Activated T-helper 9 cell treated with anti-CD3 and anti-CD28 coated beads, Interleukin-2, amount 50 U/mL, for 16 hours (primary cell): ENCODE measurements at places on chromosomes 2 and 18.

DNA sequence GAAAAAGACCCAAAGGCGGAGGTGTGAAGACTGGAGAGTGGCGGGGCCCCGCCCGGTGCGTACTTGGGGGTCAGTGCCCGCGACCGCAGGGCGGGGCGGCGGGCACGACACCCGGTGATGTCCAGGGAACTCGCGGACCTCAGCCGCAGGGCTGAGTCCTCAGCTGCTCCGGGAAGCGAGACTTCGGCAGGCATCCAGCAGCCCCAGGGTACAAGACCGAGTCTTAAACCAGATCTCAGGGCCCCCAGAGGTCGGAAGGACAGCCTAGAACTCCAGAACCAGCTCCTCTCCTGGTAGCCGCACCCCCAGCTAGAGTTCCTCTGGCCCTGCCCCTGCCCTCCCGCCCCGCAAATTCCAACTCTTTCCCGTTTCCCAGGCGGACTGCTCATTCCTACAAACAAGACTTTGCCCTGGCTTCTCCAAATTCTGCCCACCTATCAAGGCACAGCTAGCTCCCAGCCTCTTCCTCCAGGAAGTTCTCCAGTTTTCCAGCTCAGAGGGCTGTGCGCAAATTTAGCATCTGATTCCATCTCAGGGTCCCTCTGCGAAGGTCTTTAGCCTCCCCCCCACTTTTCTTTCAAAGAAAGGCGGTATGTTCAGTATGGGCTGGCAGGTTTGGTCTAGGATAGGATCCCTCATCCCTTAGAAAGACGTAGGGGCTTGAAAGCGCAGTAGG is 26.0 kb upstream of the NOTO start:
- DNase-seq: no peak

DNA sequence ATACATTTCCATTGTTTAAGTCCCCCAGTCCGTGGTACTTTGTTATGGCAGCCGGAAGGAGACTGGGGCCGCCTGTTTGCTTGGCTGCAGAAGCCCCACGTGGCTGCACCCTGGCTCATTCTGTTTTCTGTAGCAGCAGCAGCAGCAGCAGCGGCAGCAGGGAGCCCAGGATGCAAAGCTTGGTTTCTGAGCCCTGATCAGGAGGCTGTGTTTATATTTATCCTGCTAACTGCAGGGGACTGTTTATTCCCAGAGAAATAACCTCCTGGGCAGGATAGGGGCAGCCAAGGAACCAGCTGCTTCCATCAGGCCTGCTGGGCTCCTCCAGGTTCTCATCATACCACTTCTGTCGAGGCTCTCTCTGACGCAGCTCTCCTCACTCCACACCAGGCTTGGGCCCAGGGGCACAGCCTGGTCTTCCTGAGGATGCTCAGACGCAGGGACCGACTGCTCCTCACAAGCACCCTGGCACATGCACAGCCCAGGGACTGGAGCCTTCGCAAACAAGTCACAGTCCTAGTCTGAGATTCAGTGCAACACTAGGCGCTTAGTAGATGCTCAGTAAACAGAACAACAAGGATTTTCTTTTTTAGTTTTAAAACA is 139.0 kb downstream of the MSH2 start:
- DNase-seq: no peak

GRCh38 chr2:197359859-197360258 is 49.3 kb upstream of the ANKRD44 start:
- DNase-seq: no peak

DNA sequence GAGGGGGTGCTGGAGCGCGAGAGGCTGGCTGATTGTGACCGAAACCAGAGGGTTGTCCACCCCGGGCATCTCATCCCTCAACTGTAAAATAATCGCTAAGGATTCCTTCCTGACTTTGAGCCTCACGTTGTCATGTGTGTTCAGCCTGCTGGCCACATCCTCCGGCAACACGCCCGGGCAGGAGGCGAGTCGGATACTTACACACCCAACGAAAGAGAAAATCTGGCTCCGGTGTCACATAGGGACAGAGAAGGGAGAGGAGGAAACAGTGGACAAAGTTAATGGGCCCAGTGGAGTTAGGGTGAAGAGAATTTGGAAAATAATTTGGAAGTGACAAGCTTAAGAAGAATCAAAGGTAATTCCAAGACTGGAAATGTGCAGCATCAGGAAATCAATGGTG is 2.4 kb downstream of the TLX2 start:
- no peak for DNase-seq

- DNase-seq: no peak
Measured at GRCh38 chr2:64212346-64212745, 68.1 kb upstream of the PELI1 start.

GRCh38 chr2:43270930-43271615 is 44.7 kb upstream of the ZFP36L2 start:
- DNase-seq: no peak
